ENCODE measurements at places on chromosomes 7 and 10.

- DNase-seq = no peak
These were observed 1.1 kb upstream of the HOXA13 start for GRCh38 chr7:27200761-27201579.

GRCh38 chr7:45225948-45226335 is 68.4 kb downstream of the RAMP3 start:
- DNase-seq = no peak

GRCh38 chr7:31939076-31939475 is 131.1 kb downstream of the PDE1C start:
- DNase-seq = no peak

DNA sequence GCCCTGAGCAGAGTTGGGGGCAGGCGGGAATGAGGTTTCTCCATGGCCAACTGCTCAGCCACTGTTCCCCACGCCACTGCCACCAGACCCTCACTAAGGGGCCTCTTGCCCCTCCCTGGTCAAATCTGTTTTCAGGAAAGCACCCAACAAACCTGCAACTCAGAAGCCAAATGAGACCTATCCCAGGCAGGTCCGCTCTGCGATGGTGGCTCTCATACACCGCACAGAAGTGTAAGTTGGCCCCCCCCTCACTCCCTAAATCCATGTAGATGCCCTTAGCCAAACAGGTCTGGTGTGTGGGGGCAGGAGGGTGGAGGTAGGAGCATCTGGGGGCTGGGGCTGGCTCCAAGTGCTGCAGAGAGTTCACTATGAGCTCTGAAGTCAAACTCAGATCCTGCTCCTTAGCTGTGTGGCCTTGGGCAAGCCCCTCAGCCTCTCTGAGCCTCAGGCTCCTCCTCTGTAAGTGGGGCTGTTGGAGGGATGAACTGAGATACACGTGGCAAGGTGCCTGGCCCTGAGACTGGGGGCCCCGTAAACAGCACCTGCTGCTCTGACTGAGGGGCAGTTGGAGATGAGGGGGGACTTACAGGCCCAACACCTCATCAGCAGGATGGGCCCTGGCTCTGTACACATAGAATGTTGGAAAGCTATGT is 1.1 kb downstream of the MMRN2 start:
- no peak for DNase-seq

DNA sequence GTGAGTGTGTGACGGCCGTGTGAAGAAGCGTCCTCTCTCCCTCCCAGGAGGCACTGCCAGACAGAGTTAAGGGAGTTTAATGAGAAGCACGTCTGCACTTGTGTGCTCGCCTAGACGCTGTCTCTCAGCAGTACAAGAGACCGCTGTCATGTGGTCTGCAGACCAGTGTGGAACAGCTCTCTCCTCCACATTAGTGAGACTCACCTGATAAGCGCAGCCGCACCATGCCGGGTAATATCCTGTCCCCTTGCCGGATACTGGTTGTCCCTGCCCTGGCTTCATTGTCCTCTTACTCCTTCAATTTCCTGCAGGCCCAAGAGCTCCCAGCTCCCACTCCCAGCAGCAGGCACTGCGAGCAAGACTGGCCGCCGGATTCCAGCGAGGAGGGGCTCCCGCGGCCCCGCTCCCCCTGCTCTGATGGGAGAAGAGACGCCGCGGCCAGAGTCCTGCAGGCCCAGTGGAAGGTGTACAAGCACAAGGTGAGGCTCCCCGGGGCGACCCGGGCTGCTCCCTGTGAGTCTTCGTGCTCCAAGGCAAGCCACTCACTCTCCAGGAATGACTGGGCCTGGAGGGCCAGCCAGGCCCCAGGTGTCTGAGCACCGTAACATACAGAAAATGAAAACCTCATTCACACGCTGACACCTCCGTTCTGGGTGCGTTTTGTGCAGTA is 33.5 kb upstream of the TTYH3 start:
- no peak for DNase-seq

DNA sequence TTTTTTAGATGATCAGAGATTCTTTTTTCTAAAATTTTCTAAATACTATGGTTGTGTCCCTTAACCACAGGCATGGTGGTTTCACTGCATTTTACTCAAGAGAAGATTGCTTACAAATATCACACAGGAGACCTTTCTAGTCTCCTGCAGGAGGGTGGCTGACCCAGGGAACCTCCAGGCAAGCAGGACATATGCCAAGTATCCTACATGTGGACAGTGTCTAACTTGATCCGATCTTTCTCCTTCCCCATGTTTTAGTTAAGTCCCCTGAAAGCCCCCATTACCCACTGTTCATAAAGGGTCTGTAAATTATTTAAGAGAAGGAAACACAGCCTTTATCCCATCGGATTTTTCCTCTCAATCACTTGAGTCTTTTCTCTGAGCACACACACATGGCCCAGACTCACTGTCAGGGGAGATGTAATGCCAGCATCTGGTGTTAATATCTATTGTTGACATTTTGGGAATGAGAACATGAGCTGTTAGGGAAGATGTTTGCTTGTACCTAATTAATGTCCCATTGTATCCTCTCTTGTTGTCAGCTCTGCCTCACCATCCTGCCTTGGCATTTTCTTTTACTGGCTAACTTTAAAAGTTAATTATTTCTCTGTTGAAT is 755.2 kb downstream of the AUTS2 start:
- DNase-seq = no peak

DNA sequence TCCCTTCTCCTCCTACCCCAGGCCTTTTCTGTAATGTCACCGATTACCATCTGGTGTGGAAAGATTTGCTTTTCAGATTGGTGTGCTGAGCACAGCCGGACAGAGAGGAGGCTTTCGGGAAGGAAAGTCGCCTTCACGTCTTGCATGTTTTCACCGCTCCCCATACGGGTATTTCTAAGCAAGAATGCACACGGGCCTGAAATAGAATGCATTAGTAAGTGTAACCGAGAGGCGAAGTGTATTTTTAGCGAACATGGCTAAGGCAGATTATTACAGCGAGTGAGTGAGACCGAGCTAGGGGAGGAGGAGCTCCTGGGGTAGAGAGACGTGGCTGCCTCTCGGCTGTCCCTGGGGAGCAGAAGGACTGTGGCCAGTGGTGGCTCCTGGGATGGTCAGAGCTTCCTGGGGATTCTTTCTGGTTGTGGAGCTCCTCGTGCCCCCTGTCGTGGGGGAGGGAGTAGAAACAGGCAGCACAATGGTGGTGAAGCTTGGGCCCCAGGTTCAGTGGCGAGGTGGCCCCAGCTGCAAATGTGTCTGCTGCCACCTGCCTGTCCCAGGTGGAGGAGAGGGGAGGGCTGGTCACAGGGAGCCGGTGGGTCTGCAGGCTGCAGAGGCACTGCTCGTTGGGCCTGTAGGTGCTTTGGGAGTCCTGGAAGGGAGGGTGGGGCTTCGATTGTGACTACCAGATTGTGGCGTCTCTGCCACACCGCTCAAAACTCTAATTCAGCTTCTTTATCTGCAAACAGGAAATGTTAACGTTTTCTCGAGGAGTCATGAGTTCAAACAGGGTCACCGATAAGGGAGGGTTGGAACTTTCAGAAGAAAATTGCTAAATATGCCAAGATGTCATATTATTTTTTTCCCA is 135.8 kb downstream of the CAMK1D start:
- peak; percentile 75 for DNase-seq

- DNase-seq = no peak
These were observed 34.0 kb downstream of the LUC7L2 start for GRCh38 chr7:139393621-139394211.

DNA sequence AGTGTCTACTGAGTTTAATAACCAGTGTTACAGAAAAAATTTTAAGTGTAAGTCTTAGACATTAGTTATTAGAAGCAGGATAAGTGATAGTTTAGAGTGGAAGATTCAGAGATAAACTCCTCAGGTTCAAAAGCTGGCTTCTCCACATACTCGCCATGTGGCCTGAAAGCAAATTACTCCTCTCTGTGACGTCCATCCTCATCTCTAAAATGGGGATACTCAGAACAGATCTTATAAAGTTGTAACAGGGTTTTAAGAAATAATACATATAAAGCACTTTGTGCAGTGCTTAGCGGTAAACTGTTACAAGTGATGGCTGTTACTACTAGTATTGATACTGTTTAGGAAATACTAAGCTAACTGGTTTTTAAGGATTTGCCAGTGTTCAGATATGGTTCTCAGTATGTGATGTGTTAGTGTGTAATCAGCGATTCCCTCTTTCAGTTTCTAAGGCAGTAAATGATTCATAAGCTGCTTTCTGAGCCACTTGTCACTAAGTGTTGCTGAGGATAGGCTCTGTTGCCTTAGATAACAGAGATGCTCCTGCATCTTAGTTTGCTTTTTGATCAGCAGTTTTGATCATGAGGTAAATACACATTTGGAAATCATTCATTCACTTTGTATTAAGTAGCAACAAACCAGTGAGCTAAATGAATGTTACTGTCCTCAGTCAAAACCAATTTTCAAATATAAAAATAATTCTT is 58.7 kb downstream of the CYP51A1 start:
- peak; percentile 19 for DNase-seq

GRCh38 chr10:91335147-91335546 is 75.0 kb upstream of the HECTD2 start:
- no peak for DNase-seq

- DNase-seq = no peak
These were observed 244.6 kb upstream of the MGMT start for GRCh38 chr10:129222436-129222835.

GRCh38 chr7:37918526-37918925 is 1.9 kb upstream of the SFRP4 start:
- DNase-seq = no peak

DNA sequence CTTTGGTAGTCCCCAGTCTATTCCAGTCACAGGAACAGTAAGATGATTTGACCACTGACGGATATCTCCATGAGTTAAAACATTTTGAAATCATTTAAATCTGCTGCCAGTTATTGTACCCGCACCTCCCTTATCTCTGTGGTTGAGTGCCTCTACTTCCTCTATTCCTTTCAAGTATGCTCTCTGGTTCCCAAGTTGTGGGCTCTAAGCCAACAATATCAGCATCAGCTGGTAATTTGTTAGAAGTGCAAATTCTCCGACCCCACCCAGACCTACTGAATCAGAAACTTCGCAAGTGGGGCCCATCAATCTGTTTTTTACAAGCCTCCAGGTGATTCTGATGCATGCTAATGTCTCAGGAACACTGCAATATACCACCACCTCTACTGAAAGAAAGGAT is 235.5 kb downstream of the CCSER2 start:
- DNase-seq = no peak

DNA sequence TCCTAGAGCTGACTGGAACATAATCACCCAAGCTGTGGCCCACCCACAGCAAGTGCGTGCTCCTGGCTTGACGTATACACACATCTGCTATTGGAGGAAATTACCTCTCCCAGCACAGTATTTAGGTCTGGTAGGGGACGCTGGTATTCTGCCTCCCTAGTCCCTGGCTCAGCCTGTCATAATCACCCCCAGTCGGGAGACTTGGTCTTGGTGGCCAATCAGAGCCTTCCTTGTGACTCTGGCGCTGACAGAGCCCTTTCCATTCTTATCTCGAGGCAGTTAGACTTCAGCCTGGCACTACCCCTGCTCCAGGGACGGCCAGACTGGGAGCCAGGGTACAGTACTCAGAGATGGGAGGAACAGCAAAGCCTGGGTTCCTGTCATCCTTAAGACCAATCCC is 14.3 kb upstream of the PRKAG2 start:
- no peak for DNase-seq

GRCh38 chr10:61244261-61244775 is 208.9 kb downstream of the TMEM26 start:
- DNase-seq = no peak

GRCh38 chr7:37391791-37392672 is 56.6 kb downstream of the ELMO1 start:
- no peak for DNase-seq

GRCh38 chr7:45703911-45704682 is 129.9 kb downstream of the ADCY1 start:
- no peak for DNase-seq

DNA sequence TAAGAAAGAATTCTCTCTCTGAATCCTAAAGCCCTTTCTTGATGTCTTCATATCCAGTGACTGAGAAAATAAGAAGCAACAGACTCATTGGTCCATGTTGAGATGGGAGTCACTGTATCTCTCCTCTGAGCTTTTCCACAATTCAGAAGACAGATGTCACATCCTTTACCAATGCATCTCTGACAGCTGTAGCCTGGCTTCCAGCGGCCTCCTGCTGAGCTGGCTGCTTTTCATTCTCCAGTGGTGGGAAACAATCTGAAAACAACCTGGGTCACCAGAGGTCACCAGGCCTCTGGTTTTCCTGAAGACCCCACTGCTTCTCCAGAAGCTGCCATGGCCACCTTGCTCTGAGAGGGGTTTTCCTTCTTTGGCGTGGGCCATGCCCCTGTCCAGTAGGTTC is 18.3 kb upstream of the RPA3 start:
- DNase-seq = no peak

- no peak for DNase-seq
These were observed 7.7 kb upstream of the GSTK1 start for GRCh38 chr7:143255564-143255963.

DNA sequence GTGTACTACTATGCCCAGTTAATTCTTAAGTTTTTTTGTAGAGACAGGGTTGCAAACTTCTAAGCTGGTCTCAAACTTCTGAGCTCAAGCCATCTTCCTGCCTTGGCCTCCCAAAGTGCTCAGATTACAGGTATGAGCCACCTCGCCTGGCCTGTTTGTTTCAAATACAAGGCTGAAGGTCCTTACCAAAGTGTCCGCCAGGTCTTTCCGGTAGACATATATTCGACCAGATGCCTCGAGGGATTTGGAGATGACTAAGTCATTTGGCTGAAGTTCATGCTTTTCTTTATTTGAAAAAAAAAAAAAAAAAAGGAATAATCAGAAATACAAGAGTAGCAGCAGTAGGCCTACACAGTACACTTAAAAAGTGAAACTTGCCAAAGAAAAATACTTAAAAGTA is 204.5 kb upstream of the CDCA7L start:
- DNase-seq = no peak

GRCh38 chr7:130884437-130885417 is 150.7 kb upstream of the KLF14 start:
- DNase-seq = no peak

GRCh38 chr7:12625836-12626235 is 55.3 kb downstream of the SCIN start:
- DNase-seq = no peak

- no peak for DNase-seq
These were observed 56.0 kb downstream of the ZNF777 start for GRCh38 chr7:149404825-149405224.

- DNase-seq = no peak
These were observed 26.1 kb downstream of the WAC start for GRCh38 chr10:28558923-28559508.

DNA sequence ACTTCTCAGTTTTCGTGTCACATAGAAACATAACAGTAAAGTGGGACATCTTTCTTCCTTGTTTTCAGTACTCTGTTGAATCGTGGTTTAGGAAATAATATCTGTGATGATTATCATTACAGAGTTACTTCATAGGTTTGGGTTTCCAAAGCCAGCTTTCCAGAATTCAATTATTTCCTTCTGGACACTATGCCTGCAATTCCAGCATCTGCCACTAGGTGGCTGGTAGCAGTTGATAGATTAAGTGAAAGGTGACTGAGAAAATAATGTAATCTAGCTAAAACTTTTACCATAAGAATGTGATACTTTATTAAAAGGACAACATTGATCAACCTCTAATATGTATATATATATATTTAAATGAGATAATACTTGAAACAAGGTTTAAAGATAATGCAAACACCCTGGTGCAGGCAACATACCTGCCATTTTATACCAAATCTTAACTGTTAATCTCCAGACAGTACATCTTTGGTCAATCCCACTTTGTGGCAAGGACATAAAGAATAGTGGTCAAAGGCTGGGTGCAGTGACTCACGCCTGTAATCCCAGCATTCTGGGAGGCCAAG is 102.6 kb downstream of the SH3PXD2A start:
- DNase-seq = peak; percentile 55

- no peak for DNase-seq
These were observed 77.0 kb upstream of the GPR22 start for GRCh38 chr7:107392830-107393229.

Data from MM.1S (cell line).